ENCODE measurements at places on chromosomes 13 and 19.

GRCh38 chr13:80783926-80784565 lies 443.1 kb upstream of the SPRY2 start:
- no peak for DNase-seq

GRCh38 chr13:46536341-46536740 lies 16.6 kb upstream of the LRCH1 start:
- DNase-seq: no peak

DNA sequence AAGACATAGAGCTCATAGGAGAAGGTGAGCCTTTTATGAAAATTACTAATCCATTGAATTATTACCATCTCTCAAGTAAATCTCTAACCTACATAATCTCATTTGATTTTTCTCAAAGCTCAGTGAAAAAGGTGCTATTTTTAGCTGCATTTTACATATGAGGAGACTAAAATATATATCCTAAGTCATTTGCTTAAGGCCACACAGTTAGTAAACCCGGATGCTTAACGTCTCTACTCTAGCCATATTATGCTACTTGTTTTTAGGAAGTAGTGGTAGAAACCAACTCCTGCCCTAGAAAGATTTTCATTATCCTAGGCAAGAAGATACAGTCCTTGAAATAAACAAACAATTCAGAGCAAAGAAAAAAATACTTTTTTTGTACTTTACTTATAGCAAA lies 108.9 kb downstream of the RBM26 start:
- no peak for DNase-seq

DNA sequence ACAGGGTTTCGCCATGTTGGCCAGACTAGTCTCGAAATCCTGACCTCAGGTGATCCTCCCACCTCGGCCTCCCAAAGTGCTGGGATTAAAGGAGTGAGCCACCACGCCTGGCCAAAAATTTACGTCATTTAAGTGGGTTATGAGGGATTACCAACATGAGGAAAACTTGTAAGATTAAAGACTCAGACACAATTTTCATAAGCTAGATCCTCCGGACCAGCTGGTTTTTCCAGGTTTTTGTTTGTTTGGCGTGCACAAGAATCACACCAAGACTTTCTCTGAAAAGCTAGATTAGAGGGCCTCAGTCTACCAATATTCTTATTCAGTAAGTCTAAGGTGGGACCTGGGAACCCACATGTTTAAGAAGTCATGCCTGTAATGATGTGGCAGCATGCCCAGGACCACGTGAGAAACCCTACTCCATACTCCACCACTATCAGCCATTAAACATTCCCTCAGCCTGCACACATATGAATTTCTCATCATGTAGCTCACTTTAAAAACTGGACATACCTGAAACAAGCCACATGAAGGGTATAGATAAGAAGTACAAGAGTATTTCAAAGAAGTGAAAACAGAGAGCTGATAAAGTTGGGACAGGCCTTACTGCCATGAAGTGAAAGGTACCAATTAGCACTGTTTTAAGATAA lies 25.7 kb downstream of the DIAPH3 start:
- no peak for DNase-seq

- DNase-seq: no peak
Measured at GRCh38 chr19:1673645-1674292, 21.4 kb upstream of the TCF3 start.

DNA sequence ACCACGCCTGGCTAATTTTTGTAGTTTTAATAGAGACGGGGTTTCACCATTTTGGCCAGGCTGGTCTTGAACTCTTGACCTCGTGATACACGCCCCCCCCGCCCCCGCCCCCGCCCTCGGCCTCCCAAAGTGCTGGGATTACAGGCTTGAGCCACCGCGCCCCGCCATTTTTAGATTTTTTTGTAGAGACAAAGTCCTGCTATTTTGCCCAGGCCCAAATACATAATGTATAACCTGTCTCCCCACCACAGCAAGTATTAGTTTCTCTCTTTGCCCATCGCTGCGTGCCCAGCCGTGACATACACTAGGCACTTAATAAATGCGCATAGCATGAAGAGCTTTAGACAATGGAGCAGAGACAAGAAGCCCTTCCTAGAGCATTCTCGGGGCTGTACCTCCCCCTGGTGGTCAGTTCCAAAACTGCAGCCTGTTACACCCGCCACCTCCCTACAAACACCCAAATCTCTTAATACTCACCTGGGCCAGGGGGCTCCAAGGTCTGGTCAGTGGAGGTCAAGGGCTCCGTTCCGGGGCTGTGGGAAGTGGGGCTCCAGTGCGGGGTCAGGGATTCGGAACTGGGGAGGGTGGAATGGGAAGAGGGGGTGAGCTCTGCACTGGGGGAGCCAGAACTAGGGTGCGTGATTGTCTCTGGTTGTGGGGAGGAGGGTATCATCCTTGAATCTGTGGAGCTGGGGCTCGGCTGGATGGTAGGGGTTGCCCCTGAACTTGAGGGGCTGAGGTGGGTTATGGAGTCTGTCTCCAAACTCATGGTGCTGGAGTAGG lies 22.5 kb downstream of the IQCN start:
- peak; percentile 84 for DNase-seq

GRCh38 chr13:40514802-40515201 lies 151.6 kb downstream of the FOXO1 start:
- no peak for DNase-seq

GRCh38 chr13:106109391-106109791 lies 426.1 kb downstream of the EFNB2 start:
- no peak for DNase-seq

GRCh38 chr13:97441368-97441767 lies 7.4 kb downstream of the RAP2A start:
- DNase-seq: no peak

DNA sequence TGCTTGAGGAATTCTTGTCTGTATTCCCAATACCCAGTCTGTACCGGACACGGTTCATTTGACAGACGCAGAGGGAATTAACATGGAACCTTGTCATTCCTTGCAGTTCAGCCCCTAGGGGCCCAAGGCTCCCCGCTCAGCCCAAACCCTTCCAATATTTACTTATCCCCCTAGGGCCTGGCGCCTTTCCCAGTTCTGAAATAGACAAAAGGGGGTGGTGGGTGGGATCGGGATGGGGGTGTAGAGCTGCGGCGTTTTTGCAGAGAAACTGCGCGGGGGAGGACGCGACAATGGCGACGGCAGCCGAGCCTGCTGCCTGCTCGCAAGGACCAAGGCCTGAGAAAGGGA lies 583 bp downstream of the AKAP8L start:
- DNase-seq: no peak

DNA sequence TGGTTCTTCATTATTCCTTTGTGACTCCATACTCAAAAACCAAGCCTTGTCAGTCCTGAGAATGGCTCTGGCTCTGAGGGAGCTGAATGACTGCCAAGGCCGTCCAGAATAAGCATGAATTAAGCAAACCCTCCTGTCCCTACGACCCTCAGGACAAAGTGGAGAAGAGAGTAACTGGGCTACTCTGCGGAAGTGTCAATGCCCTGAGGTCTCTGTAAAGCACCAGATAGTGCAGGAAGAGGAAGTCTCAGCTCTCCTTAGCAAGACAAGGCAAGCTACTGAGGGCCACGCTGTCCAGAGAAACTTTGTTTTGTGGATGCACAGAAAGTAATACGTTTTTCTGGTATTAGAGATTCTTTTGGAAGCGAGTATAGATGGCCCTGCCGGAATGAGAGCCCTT lies 94.1 kb downstream of the RNASEH2B start:
- DNase-seq: no peak

DNA sequence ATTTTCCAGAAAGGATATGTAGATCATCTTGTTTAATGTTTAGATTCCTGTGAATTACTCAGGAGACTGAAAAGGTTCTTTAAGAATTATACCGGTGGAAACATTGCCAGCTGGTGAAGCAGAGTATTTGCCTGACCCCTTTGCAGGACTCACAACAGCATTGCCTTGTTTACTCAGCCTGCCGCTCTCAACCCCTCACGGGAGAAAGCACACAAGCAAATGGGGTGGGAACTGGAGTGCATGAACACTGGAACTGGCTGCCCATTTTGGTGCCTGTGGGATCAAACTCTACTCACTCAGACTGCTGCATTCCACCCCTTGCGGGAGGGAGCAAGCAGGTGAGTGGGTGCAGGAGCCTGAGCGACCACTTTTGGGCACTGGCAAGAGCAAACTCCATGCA lies 804.7 kb upstream of the SLITRK1 start:
- no peak for DNase-seq

DNA sequence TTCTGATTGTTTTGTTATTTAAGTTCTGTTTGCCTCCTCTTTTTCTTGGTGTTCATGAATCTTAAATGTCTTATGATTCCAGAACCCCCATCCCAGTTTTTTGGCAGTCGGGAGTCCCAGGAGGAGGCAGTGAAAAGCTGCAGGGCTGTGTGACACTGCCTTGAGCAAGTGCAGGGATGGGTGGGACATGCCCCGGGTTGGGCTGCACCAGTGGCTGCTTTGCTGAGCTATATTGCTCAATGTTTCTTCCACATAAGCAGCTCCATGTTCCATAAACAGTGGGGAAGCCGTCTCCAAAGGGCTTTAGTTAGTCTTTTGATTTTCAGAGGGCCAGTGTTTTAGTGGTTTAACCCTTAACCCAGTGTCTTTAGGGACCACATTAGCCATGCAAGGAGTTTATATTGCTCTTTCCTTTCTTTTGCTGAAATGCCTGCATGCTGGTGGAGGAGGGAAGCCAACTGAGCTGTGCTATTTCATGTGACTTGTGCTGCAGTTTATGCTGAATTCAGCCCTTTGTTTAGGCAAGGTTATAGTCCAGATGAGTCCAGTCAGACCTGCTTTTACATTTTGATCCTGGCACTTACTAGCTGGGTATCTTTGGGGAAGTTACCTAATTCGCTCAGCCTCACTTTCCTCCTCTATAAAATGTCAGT lies 13.1 kb downstream of the ATP8A2 start:
- DNase-seq: no peak

DNA sequence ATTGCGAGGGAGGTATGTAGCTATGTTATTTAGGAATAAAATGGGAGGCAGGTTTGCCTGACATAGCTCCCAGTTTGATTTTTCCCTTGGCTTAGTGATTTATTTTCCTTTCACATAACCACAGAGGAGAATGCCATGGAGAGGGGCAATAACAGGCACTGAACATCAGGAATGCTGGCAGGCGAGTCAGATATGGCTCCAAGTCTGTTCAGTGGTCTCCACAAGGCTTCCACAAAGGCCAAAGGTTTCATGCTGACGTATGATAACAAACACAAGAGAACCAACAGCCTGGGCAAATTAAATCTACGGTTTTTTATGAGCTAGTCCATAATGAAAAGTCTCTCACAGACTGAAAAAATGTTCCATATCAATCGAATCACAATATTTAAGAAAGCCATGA lies 66.7 kb downstream of the SUCLA2 start:
- DNase-seq: no peak

DNA sequence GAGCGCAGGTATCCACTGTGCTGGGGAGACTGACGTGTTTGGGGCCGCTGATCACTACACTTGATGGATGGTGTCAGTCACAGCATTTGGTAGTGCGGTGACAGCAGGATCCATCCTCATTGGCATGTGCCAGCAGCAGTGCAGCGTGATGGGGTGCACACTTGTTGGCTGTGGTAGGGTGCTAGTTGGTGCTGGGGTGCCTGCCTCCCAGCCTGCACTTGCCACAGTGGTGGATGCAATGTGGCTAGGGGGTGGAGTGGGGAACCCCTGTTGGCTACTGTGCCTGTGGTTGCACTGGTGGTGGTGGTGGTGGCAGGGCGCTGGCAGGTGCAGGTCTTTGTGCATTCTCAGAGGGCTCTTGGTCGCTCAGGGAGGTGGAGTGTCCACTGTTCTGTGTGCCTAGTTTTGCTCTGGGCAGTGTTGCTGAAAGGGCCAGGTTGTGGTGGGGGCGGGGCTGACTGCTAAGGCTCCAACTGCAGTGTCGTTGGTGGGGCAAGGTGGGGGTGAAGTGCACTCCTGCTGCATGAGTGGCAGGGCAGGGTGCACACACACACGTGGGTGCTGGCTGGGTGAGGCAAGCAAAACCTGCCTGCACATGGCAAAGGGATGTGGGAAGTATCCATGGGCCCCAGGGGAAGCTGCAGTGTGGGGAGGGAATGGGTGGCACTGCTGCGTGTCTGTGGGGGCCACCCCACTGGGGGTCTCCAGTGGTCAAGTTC lies 84.8 kb downstream of the ZMYM2 start:
- DNase-seq: no peak

DNA sequence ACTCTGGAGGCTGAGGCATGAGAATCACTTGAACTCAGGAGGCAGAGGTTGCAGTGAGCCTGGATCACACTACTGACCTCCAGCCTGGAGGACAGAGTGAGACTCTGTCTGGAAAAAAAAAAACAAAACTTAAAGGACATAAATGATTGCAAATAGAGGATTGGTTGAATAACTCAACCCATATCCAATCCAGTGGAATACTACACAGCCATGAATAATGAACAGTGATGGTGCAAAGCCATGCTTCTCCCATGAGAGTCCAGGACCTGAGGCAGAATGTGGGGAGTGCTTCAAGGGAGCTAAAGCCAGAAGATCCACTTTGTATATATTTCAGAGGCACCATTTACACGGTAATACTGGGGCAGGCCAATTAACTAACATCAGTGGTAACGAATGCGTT lies 2.2 kb upstream of the CEACAM18 start:
- DNase-seq: no peak

GRCh38 chr19:49746206-49746958 lies 16.7 kb downstream of the TSKS start:
- peak; percentile 34 for DNase-seq

DNA sequence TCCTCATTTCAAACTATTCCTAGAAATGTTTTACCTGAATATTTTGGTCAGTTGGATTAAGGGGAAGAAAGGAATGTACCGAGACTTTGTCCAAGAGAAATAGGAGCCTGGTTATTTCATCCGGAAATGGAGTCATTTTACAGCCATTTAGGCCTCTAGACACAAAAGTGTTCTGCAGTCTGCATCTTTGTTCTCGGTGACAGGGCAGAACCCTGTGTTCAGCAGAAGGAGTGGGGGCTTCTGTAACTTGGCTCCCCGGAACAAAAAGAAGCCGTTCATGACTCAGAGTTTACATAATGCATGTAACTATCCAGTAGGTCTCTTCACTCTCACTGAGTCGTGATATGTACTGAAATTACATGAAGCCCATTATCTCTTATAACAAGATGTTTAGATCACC lies 21.6 kb upstream of the FNDC3A start:
- no peak for DNase-seq

All from memory B cell (primary cell).